Activated T-helper 1 cell treated with anti-CD3 and anti-CD28 coated beads, Interleukin-12 subunit alpha, Interleukin-12 subunit beta, Interleukin-2, Interleukin-4 antibody, amounts not matched to agents 30 ng/mL and 10 ng/mL and 1 ng/mL, durations not matched to agents 14 hours and 24 hours and 36 hours (primary cell): ENCODE measurements at places on chromosomes 16 and 17. TPM values are rescaled to one million over a fixed set of nuclear protein-coding genes. Genes with fewer than 3 reads are reported as not detected.

Gene ZDHHC7
- 29.0 and 30.6 TPM in 2 replicates for total RNA-seq

Gene SYNGR3
- 21.2 and 26.3 TPM in 2 replicates for total RNA-seq

Gene GSDMA
- 0.42 and 0.73 TPM in 2 replicates for total RNA-seq

Gene SULT1A4
- 2.7 and 2.9 TPM in 2 replicates for total RNA-seq

Gene TADA2A
- total RNA-seq: 39.7 and 41.9 TPM in 2 replicates

Gene KRT40
- not detected in 2 replicates for total RNA-seq

Gene GAS2L2
- 0.08 TPM in 1 of 2 replicates, not detected in the other for total RNA-seq

Gene GPRC5C
- 0.86 TPM in 1 of 2 replicates, not detected in the other for total RNA-seq

Gene CHST4
- total RNA-seq: not detected in 2 replicates

Gene DYNC1LI2
- 55.7 and 60.3 TPM in 2 replicates for total RNA-seq

Gene AIPL1
- not detected in 2 replicates for total RNA-seq

Gene PDILT
- total RNA-seq: not detected in 2 replicates

Gene KRT24
- total RNA-seq: not detected in 2 replicates

Gene ITGB3
- total RNA-seq: not detected in 2 replicates

Gene C17orf113
- 0.05 TPM in 2 replicates for total RNA-seq

Gene C1QBP
- 410 and 413 TPM in 2 replicates for total RNA-seq

Gene ABCA9
- not detected in 2 replicates for total RNA-seq

Gene DNAI2
- 0.12 and 0.18 TPM in 2 replicates for total RNA-seq

Gene NPIPA5
- 11.0 and 16.5 TPM in 2 replicates for total RNA-seq

Gene RASD1
- total RNA-seq: 10.1 and 12.9 TPM in 2 replicates

Gene SLFN13
- total RNA-seq: 32.2 and 32.7 TPM in 2 replicates

Gene CCDC144A
- 2.7 and 3.1 TPM in 2 replicates for total RNA-seq

Gene NAGS
- 0.39 and 0.60 TPM in 2 replicates for total RNA-seq

Gene ZG16
- not detected in 2 replicates for total RNA-seq

Gene LITAFD
- total RNA-seq: not detected in 2 replicates

Gene ASPHD1
- 4.2 and 4.7 TPM in 2 replicates for total RNA-seq

Gene NXPH3
- total RNA-seq: not detected in 2 replicates

Gene KRT32
- not detected in 2 replicates for total RNA-seq

Gene LONP2
- 52.2 and 55.7 TPM in 2 replicates for total RNA-seq

Gene CDRT4
- 2.1 and 2.4 TPM in 2 replicates for total RNA-seq

Gene HP
- total RNA-seq: not detected in 2 replicates

Gene RNF213
- total RNA-seq: 282 and 290 TPM in 2 replicates

Gene KRT20
- total RNA-seq: not detected in 2 replicates

Gene TMEM208
- total RNA-seq: 68.5 and 72.4 TPM in 2 replicates

Gene ASB16
- total RNA-seq: 0.31 and 0.42 TPM in 2 replicates

Gene ACSM5
- not detected in 2 replicates for total RNA-seq

Gene ARHGAP44
- total RNA-seq: 0.51 TPM in 1 of 2 replicates, not detected in the other

Gene BFAR
- 59.8 and 64.8 TPM in 2 replicates for total RNA-seq

Gene RDM1
- total RNA-seq: 1.7 and 2.3 TPM in 2 replicates

Gene SMIM22
- total RNA-seq: not detected in 2 replicates

Gene EPX
- total RNA-seq: not detected in 2 replicates

Gene KIFC3
- total RNA-seq: 0.93 and 0.96 TPM in 2 replicates

Gene RNU2-1
- total RNA-seq: 5,029 and 6,685 TPM in 2 replicates

Gene BEAN1
- not detected in 2 replicates for total RNA-seq

Gene ZNF597
- 2.6 TPM in 2 replicates for total RNA-seq

Gene RCVRN
- not detected in 2 replicates for total RNA-seq

Gene WNT3
- 0.05 TPM in 1 of 2 replicates, not detected in the other for total RNA-seq

Gene GUCY2D
- total RNA-seq: not detected in 2 replicates

Gene NPIPB6
- 2.6 and 4.1 TPM in 2 replicates for total RNA-seq

Gene KRTAP4-4
- not detected in 2 replicates for total RNA-seq

Gene COASY
- total RNA-seq: 93.1 and 95.4 TPM in 2 replicates

Gene EPN3
- not detected in 2 replicates for total RNA-seq

Gene TRPV3
- total RNA-seq: 0.26 and 0.51 TPM in 2 replicates

Gene ELMO3
- total RNA-seq: 8.5 and 9.0 TPM in 2 replicates

Gene PRPSAP2
- 74.3 and 78.2 TPM in 2 replicates for total RNA-seq
